ENCODE measurements at places on chromosomes 1 and 21.

- no peak for DNase-seq
These were observed 83.6 kb downstream of the GRIK3 start for GRCh38 chr1:36950604-36951291.

DNA sequence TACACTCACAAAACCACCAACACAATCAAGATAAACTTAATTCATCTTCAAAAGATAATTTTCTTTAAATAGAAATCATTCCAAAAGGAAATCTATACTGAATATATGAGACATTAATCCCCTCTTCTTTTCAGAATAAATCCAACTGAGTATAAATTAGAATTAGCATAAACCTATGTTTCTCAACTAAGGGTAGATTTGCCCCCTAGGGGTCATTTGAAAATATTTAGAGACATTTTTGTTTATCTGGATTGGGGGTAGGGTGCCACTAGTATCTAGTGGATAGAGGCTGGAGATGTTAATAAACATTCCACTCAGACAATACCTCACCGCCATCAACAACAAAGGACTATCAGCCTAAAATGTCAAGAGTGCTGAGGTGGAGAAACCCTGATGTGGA, 6.5 kb upstream of the TNFSF4 start:
- DNase-seq, result no peak

DNA sequence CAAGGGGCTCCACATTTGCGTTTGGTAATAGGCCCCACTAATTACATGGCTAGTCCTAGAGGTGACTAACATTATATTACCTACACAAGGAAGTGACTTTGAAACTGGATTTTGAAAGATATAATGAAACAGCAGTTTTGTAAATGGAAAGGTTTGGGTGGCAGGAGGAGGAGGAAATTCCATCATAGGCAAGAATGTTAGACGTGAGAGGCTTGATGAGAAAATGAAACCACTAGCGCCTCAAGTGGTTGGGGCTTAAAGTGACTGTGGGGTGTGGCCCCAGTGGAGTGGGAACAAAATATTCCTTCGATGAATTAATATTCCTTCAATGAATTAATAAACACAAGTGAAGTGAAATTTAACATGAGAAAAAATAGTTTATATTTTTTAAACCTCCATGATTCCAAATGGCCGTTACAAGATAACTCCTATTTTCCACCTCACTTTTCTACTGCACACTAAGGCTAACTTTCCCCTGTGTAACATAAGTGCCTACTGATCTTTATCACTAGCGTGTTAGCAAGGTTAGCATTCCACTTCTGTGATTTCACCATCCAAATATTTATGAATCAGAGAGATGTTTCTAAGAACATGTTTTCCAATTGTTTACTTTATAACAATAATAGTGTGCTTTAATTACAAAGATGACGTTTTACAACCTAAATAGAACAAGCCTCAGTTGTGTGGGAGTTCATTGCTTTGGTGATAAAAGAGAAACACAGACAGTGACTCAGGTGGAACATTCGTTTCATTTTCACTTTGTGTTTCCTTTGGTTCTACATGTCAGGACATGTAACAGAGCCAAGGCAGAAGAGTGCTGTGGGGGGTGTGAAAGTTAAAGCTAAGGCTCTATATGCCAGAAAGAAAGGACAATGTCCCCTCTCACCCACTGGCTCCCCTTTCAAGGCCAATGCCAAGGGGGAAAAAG, 12.5 kb upstream of the ATF3 start:
- DNase-seq, result peak; percentile 54

GRCh38 chr21:18369115-18369514, 34.5 kb downstream of the TMPRSS15 start:
- DNase-seq, result peak; percentile 54

DNA sequence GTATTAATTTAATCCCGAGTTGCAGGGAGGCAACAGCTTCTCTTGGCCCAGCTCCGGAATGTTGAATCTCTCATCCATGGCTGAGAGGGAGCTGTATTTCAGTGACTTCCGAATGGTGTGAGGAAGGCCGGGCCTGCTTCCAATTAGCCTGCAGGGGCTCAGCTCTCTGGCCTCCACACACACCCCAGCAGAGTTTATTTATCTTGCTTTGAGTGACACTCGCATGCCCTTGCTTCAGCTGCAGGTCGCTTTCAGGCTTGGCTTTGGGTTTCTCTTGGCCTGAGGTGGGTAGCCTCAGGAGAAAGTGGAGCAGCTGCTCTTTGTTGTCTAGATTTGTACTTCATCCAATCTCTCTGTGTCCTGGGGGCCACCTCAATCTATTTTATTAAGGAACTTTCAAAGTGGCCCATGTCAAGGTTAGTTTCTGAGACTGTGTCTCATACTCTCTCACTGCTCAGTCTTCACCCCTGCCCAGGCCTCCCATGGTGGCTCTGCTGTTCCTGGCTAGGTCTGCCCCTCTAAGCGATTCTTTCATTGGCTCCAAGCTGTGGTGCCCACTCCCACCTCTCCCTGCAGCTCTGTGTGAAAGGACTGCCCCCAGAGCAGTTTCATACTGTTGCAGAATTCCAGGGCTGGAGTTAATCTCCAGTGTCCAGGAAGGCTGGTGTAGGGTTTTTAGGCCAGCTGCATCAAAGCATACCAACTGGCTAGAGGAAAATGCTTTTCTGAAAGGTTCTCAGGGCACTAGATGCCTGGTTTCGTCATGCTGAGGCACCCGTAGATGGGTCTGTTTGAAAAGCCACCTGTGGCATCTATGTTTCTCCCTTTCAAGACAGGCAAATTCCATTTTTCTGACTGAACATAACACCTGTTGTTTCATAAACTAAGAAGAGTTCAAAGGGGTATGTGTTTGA, 153.5 kb downstream of the PLXNA2 start:
- DNase-seq, result no peak

- no peak for DNase-seq
These were observed 16.4 kb downstream of the ZBTB21 start for GRCh38 chr21:41993744-41994143.

GRCh38 chr1:118985640-118986554, 2.2 kb downstream of the TBX15 start:
- DNase-seq, result no peak

GRCh38 chr1:205458777-205459566, 3.1 kb upstream of the BLACAT1 start:
- DNase-seq, result peak; percentile 64

DNA sequence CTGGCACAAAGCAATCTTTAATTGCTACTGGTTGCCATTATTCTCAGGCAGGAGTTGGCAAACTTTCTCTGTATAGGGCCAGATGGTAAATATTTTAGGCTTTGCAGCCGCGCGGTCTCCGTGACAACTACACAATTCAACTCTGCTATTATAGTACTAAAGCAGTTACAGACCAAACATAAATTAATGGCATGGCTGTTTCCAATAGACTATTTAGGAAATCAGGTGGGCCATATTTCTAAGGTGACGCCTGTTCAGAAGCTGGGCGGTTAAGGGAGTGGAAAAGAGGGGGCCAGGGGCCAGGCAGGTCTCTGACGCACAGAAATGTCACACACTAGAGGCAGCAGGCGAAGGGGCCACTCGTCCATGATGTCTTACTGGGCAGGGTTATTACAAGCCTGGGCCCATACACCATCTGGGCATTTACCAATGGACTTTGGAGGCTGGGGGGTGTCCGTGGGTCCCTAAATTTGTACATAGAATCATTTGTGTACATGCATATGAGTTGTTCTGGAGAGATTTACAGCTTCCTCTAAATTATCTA, 80.1 kb downstream of the STUM start:
- peak; percentile 46 for DNase-seq

GRCh38 chr1:111792249-111792648, 36.5 kb downstream of the DDX20 start:
- no peak for DNase-seq

DNA sequence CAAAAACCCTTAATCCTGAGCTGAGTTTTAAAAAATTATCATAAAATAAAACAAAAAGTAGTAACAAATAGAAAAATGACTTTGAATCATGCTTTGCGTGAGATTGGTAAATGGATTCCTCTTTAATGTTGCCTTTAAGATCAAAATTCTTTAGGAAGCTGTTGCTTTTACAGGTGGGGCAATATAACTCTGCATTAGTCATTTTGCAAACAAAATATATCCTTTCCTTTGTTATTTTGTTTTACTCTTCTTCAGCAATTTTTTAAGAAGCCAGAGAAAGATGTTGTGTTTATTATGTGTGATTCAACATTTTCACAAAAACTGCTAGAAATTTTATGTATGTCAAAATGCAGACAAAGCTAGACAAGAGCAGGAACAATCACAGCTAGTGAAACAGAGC, 50.0 kb downstream of the MARK1 start:
- no peak for DNase-seq

DNA sequence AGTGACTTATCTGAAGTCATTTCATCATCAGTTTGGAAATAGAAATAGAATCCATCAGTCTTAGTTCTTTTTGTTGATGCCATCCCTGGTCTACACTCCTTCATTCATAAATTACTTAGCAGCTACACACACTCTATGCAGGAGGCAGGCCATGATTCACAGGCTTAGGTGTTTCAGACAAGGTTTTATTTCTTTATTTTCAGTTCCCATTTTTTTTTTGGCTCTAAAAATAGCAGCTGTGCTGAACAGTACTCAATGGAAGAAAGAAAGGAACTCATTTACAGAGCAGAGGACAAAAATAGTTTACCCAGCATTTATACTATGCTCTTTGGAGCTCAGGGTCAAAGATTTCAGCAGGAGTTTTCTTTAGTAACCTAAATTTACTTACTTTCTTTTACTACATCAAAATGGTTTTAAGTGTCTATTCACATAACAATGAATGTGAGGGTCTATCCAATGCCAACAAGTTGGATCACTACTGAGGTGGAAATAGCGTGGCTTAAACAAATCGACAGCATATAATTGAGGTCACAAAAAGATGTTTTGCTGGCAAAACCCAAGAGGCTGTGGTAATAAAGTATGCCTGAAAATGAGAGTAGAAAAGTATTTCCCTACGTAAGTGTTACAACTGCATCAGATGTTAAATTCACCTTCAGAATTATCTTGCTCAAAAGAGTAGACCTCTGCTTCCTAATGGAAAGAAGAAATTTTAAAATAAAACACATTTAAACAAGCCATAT, 7.7 kb downstream of the KRTAP19-8 start:
- no peak for DNase-seq

- no peak for DNase-seq
These were observed 76.0 kb upstream of the CTTNBP2NL start for GRCh38 chr1:112320058-112320457.

- DNase-seq, result peak; percentile 67
These were observed 4.6 kb downstream of the CHD1L start for GRCh38 chr1:147246910-147247655.

- no peak for DNase-seq
These were observed 239.5 kb downstream of the HMCN1 start for GRCh38 chr1:185973645-185974044.
